Hematopoietic multipotent progenitor cell treated with erythropoietin and hydrocortisone succinate and interleukin-3 and kit ligand, for 8 days (in vitro differentiated cells): ENCODE measurements at places on chromosomes 12 and 14.

- peak; percentile 37 for DNase-seq
Observed at GRCh38 chr14:90820958-90821357, 4.7 kb upstream of the TTC7B start.

- DNase-seq = no peak
Observed at GRCh38 chr12:117447665-117448366, 86.4 kb upstream of the NOS1 start.

GRCh38 chr12:674272-674781 lies 11.1 kb upstream of the NINJ2 start:
- DNase-seq = peak; percentile 55

DNA sequence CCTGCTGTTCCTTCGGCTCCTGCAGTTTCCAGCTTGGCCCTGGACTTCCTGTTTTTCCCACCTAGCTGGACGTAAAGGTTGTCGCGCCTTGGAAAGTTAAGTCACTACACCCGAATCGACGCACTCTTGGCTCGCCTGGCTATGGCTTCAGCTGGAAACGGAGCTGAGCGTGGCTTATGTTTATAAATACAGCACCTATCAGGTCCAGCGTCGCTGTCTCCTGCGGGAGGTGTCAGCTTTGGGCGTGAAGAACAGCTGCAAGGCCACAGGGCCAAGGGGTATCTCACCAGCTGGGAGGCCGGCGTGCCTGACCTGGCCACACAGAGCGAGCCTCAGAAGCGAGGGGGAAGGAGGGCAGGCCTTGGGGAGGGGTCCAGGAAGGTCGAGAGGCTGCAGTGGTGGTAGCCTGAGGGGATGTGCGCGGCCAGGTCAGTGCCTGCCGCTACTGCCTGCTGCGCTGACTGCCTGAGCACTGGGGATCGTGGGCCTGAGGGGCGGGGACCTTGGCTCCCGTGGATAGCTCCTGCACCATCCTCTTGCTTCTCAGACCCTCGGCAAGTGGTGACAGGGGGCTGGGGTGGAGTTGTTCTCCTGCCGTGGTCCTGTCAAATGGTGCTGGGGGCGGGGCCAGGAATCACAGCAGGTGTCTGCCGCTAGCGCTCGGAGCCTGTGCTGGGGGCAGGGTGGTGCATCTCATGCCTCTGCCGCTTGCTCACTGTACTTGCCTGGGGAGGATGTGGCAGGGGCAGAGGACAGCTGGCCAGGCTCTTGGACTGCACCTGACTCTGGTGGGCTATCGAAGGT lies 12.5 kb downstream of the PACS2 start:
- no peak for DNase-seq

DNA sequence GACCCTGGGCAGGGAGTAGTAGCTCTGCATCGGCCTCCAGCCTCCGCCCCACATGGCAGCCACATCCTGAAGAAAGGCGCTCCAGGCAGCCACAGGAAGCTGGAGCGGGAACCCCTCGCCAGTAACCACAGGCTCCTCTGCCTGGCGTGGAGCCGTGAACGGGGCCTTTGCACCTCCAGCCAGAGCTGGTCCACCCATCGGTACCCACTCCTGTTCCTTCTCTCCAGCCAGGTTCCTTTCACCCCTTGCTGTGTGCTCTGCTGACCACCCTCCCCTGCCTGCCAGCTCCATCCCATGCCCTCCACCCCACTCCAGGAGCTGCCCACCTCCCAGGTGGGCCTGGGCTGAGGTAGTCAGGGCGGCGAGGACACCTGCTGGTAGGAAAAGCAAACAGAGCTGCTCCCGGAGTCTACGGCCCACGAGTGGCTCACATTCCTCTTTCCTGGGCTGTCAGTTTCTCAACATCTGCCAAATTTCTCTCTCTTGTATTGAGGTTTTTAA lies 2.7 kb downstream of the TGFB3 start:
- DNase-seq = peak; percentile 25

GRCh38 chr12:27332714-27333402 lies at the start of gene BMAL2:
Gene BMAL2 (plus strand): TSS chr12:27332836. CDS start chr12:27333073, 237 bp downstream.
- peak; percentile 37 for DNase-seq
